ENCODE measurements at places on chromosomes 1 and 21.

- no peak for DNase-seq
Observed at GRCh38 chr1:162712317-162713029, 78.0 kb upstream of the HSD17B7 start.

DNA sequence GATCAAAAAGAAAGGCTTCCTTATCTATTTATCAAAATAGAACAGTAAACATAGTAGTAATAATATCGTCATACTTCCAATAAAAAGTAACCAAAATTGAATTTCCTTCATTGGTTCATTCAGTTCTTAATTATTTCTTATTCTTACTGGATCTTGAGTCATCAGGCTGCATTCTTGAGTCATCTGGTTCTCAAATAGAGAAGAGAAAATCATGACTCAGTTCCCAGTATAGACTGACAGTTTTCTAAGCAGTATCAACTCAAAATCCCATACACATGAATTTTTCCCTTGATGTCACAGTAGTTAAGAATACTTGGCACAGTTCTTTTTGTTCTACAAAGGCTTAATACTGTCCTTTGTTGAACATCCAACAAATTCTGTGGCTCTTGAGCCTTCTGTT lies 626.9 kb upstream of the ADGRL4 start:
- DNase-seq, result peak; percentile 76

- DNase-seq, result no peak
Observed at GRCh38 chr1:224939844-224940425, 10.5 kb downstream of the DNAH14 start.

- no peak for DNase-seq
Observed at GRCh38 chr1:44801491-44802305, 1.5 kb downstream of the PLK3 start.

- DNase-seq, result peak; percentile 3
Observed at GRCh38 chr1:244150071-244150470, 99.0 kb downstream of the ZBTB18 start.

Measured in fibroblast of the conjunctiva (primary cell).